Liver (tissue), 10 donors: ENCODE measurements at places on chromosomes 16 and 17.
A peak's percentile ranks its signal among the peaks of the same experiment; 100 is the strongest.

DNA sequence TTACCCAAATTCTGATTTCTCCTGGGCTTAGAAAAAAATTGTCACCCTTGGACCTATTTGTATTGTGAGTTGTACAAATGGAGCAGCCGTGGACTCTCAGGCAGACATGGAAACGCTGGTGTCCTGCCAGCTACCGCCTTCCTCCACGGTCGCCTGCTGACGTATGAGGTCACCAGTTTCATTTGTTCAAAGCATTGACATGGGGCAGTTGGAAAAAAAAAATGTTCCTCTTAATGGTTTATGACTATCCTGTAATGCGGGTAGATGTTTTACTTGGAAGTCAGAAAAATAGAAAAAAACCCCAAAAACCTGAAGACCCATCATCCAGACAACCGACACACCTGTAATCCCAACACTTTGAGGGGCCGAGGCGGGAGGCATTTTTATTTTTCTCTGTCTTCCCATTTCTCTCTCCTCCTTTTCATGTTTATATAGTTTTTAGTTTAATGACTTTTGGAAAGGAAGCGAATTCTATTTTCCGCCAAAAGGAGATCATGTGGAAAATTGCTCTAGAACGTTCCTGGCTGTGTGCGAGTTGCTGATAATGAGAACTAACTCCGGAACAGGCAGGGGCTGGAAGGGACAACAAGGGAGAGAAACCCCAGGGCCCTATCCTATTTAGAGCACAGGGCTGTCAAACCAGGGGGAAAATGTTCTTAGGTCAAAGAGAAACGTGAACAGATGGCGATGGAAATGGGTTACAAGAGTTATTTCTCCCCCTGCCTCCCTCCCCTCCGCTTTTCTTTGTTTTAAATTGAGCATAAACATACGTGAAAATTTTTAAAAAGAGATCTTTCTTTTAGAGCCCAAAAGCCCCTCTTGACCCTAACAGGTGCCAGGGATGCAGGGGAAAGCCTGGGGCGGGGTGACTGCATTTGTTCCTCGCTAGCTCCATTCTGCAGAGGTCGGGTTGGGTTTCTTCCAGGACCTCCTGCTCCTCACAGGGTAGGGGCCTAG lies 13.7 kb downstream of the DNAH17 start:
- no peak for DNase-seq

- DNase-seq: no peak
Observed at GRCh38 chr16:15950161-15950854, 892 bp downstream of the ABCC1 start.

GRCh38 chr16:30185683-30186421 lies 2.5 kb downstream of the CORO1A start:
- DNase-seq: no peak

GRCh38 chr16:80936410-80936809 lies 70.3 kb downstream of the CMC2 start:
- DNase-seq: no peak

- DNase-seq: no peak
Observed at GRCh38 chr16:81946206-81946605, 65.1 kb downstream of the SDR42E1 start.

DNA sequence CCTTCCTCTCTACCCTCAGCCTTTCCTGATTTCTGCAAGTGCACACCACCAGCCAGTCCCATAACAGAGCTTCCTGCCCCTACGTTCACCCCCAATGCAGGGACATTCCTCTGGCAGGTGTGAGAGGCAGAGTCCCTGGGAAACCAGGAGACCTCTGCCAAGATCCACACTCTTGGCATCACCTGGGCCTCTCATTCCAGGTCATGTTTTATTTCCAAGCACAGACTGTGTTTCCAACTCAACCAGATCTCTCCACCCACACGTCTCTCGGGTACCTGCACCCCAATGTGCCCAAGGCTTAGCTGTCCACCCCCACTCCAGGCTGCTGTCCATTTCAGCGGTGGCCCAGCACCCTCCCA lies 21.0 kb upstream of the PHB1 start:
- no peak for DNase-seq

- no peak for DNase-seq
Observed at GRCh38 chr17:19718613-19719354, 2.4 kb upstream of the SLC47A2 start.

DNA sequence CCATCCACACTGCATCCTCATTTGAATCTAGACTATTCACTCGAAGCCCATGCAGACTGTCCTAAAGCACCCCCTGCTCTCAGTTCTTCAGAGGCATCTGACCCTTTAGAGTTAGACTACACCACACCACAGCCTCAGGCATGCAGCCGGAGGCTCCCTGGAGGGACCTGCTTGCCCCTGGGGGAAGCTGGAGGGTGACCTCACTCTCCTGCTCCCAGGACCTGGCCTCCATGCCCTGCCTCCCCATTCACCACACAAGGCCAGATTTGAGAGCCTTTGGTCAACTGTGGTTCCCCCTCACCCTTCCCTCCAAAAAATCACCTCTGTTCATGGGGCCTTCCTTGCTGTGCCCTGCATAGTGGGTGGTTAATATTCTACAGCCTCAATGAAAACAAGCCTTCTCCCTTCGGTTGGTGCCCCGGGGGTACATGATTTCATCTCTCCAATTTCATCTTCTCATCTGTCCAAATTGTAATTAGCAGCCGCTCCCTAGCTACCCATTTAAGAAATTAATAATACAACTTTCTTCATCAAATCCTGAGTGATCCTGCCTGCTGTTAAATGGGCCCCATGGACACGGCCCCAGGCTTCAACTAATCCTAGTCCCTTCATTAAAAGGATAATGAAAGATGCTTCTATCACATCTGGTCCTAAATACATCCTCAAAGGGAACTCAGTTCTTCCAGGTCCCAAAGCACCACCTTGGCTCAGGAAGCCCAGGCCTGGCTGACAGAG lies 24.4 kb downstream of the ABCC12 start:
- DNase-seq: no peak

- no peak for DNase-seq
Observed at GRCh38 chr17:16197276-16197675, 18.1 kb downstream of the NCOR1 start.

- no peak for DNase-seq
Observed at GRCh38 chr17:80892019-80892855, 99.4 kb upstream of the CHMP6 start.

DNA sequence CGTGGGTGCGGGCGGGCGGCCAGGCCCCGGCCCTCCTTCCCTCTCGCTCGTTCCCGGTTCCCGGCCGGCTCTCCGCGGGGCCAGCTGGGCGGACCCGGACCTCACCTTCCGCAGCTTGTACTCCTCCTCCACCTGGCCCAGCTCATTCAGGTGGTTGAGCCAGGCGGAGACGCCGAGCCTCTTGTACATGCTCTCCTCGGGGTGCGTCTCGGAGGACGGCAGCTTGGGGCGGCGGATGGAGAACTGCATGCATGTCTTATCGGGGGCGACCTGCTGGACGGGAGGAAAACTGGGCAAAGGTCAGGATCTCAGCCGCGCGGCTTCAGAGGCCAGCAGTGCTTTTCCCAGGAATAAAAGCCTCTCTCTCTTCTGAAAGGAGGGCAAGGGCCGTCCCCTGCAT lies 85.4 kb downstream of the TBC1D16 start:
- DNase-seq: no peak

- no peak for DNase-seq
Observed at GRCh38 chr17:5019475-5019956, 15.7 kb downstream of the SLC52A1 start.

- no peak for DNase-seq
Observed at GRCh38 chr16:54630284-54630967, 300.2 kb upstream of the IRX5 start.

DNA sequence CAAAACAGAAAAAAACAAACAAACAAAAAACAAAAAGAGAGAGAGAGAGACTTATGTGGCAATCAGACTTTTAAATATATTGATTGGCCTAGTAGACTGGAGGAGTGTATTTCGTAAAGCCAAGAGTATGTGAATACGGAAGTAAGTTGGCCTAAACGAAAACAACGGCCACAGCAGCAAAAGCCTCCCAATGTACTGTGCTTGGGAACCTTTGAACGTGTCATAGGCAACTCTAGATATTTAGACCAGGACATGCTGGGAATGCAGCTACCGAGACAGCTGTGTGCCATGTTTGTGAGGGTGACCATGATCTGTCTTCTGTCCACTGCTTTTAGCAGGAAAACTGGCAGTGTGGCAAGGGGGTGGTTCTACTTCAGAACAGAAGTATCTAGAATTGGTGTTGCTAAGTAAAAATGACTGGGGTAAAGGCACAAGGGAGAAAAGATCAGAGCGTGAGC lies 7.4 kb downstream of the MAF start:
- no peak for DNase-seq

- DNase-seq: no peak
Observed at GRCh38 chr17:68993112-68993511, 37.9 kb upstream of the ABCA8 start.

- peak; percentile 30 for DNase-seq
Observed at GRCh38 chr17:8475781-8476180, 40.1 kb downstream of the NDEL1 start.

DNA sequence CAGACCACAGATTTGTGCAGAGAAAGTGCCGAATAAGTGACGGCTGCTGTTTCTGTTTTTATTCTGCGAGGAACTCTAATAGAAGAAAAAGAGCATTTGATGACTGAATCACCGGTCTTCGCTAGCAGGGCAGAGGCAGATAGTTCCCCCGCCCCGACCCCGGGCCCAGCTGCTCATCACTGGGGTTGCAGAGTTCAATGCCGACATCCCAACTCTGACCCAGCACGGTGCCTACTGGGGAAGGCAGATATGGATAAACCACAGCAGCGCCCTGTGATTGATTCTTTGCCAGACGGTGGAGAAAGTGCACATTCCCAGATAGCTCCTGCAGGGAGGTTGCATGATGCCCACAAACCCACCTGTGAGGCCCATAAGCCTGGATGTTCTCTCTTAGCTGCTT lies 357.9 kb upstream of the HSBP1 start:
- no peak for DNase-seq

DNA sequence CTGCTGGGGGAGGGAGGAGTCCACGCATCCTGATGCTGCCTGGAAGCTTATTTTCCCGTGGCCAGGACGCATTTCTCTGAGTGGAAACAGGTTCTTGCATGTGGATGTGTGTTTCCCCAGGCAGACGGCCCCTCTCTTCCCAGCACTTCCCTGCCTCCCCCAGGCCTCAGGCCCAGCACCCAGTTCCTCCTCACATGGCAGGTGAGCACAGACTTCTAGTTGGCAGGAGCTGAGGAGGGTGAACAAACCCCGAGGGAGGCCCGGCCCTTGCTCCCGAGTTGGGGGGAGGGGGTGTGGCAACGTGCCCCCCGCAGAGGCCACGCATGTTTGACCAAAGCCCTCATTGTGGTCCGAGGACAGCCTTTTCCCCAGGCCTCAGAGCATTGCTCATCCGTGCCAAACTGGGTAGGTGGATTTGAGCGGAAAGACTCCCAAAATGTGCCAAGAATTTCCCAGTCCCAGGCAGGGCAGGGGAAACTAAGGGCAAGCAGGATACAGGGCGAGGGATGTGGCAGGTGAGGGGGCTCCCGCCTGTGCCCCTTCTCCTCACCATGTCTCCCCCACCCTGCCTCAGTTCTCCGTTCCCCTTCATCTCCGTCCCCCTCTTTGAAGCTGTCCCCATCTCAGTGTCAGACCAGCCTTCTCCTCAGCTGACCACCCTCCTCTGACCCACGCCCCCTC lies 1.5 kb upstream of the SPEM1 start:
- no peak for DNase-seq

- no peak for DNase-seq
Observed at GRCh38 chr17:48294020-48294805, 135.8 kb downstream of the SKAP1 start.

- DNase-seq: no peak
Observed at GRCh38 chr17:45334701-45335677, 18.2 kb upstream of the MAP3K14 start.

GRCh38 chr16:82834151-82834815 lies 207.5 kb downstream of the CDH13 start:
- no peak for DNase-seq

DNA sequence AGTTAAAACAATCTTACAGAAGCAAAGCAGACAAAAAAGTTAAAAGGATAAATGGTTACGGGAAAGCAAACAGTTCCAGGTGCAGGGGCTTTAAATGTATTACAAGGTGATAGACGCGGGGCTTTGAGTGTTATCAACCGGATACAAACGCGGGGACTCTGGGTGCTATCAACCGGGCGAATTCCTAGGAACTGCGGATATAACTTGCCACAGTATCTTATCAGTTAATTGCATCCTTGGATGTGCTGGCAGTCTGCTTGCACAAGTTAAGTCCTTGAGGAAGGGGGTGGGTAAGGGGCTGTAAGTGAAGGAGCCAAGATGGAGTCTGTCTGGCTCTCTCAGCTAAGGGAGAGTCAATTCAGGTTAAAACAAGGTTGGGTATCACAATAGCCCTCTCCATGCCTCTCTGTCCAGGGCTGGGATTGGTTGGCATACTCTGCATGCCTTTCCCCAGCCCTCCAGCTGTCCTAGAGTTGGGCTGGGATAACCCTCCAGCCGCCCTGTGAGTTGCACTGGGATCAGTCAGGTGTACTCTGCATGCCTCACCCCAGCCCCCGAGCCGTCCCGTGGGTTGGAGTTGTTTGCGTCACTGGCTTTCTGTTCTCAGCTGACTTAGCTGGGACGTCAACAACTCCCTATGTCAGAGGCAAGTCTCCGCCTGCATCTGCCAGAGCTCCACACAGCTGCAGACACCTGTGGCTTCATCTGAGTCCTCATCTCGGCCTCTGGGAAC lies 40.9 kb downstream of the TMEM235 start:
- no peak for DNase-seq

- no peak for DNase-seq
Observed at GRCh38 chr16:53745086-53745485, 41.1 kb downstream of the FTO start.

DNA sequence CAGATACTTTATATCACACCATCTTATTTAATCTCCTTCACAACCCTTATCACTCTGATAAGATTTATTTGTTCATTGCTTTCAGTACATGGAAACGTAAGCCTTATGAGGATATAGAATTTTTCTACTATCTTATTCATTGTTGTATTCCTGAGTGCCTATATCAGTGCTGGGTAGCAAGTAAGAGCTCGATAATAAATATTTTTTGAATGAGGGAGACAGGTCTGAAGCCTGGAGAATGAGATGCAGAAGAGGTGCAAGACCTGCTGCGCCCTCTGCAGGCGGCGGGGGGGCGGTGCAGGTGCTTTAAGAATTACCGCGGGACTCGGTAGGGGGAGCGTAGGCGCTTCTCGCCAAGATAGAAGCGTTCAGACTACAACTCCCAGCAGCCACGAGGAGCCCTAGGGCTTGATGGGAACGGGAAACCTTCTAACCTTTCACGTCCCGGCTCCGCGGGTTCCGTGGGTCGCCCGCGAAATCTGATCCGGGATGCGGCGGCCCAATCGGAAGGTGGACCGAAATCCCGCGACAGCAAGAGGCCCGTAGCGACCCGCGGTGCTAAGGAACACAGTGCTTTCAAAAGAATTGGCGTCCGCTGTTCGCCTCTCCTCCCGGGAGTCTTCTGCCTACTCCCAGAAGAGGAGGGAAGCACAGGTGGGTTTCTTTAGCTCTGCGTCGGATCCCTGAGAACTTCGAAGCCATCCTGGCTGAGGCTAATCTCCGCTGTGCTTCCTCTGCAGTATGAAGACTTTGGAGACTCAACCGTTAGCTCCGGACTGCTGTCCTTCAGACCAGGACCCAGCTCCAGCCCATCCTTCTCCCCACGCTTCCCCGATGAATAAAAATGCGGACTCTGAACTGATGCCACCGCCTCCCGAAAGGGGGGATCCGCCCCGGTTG lies at the start of gene WRAP53:
WRAP53 (plus strand) TSS at position 570 of the 900 bp plus-strand sequence; CDS start at position 742, 172 bp downstream.
- peak; percentile 99 for DNase-seq
